Activated effector memory CD4-positive, alpha-beta T cell treated with anti-CD3 and anti-CD28 coated beads, Interleukin-2, amount 50 U/mL, for 16 hours (primary cell): ENCODE measurements at places on chromosomes 12 and 14.

GRCh38 chr14:54085841-54086240 lies 129.2 kb upstream of the BMP4 start:
- no peak for DNase-seq

- DNase-seq, result no peak
Measured at GRCh38 chr12:114636723-114637480, 47.1 kb downstream of the TBX3 start.

- no peak for DNase-seq
Measured at GRCh38 chr12:12719496-12719895, 2.3 kb downstream of the CDKN1B start.

GRCh38 chr12:20342111-20342510 lies 26.2 kb upstream of the PDE3A start:
- no peak for DNase-seq

DNA sequence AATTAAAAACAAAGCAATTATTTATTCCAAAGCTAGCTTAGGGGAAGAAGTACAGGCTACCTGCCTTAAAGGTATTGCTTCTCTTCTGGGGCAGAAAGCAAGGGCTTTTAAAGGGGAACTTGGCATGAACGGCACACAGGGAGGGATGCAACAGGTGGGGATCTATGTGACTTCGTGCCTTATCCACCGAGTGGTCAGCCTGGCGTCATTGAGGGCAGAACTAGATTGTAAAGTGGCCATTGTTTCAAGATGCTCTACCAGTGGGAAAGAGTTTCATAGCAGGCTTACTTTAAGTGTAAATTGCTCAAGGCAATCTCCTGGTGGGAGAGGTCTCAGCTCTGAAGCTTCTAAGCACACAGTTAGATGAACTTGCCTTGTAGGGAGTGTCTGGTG lies 360.4 kb downstream of the ATP23 start:
- DNase-seq, result no peak

GRCh38 chr12:6754411-6754810 lies 1.5 kb upstream of the MLF2 start:
- no peak for DNase-seq

- DNase-seq, result no peak
Measured at GRCh38 chr14:61516118-61516743, 179.1 kb upstream of the HIF1A start.

GRCh38 chr12:131721548-131721947 lies 10.7 kb downstream of the SFSWAP start:
- no peak for DNase-seq

DNA sequence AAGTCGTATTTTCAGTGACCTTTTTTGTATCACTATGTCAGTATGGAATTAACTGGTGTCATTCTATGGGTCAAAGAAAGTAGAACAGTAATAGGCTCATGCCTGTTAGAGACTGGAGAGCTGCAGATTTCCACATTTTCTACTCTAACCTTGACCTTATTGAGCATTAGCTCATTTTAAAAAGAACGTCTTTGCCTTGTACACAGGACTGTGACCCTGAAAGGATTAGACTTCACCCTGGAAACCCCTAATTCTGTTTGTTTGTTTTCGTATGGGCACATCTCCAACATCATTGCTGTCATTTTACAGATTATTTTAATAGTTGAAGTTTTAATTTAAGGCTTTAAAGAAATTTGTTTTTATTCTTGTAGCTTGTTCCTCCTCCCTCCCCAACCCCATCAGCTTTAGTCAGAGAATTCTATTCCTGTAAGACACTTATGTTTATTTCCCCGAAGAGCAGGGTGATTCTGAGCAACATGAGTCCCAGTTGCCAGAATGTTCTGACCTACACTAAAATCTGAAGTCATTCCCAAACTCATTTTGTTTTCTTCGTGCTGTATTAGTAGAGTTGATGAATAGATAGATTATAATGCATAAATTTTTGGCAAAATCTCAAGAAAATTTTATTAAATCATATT lies 451.3 kb downstream of the FOXG1 start:
- no peak for DNase-seq

GRCh38 chr12:93351726-93352125 lies 26.0 kb upstream of the NUDT4 start:
- DNase-seq, result no peak

GRCh38 chr12:89215196-89215595 lies 137.1 kb downstream of the DUSP6 start:
- no peak for DNase-seq

DNA sequence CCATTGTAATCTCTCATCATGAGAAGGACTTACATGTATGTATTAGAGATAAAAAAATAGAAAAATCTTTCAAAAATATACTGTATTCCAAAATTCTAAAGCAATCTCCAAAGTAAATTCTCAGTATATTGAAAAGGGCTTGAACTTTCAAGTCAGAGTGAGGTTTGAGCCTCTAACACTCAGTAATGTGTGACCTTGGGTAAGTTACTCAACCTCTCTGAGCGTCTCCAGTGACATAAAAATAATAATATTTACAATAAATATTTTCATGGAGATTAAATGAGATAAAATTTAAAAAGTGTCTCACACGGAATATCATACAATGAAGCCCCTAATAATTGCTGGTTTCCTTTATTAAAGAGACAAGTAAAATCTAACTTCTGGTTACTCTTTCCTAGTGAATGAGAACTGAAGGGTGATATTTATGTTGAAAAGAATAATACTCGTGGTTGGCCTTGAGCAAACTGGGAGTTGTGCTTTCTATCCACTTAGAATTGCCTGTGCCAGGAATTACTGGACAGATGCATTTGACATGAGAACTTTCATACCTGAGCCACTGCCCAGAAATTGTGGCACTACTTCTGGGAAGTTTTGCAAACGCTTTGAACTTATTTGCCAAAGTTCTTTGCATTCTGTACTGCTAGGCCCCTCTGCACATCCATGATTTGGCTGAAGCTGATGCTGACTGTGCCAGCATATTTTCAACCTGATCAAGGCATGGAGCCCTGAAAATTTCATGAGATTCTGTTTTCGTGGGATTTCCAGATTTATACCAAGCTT lies 933.7 kb downstream of the GALC start:
- no peak for DNase-seq

DNA sequence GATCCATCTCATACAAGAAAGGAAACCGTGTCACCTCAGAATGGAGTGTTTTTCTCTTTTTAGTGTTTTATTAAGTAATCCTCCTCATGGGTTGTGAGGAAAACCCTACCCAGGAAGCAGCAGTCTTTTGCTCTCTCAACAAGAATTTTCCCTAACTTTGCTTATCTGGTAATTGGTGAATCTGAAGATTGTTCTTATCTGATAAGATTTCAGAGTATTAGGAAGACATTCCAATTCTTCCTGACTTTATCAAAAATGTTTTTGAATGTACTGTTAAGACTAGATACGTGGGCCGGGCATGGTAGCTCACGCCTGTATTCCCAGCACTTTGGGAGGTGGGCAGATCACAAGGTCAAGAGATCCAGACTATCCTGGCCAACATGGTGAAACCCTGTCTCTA lies 86.0 kb downstream of the PHLDA1 start:
- no peak for DNase-seq

DNA sequence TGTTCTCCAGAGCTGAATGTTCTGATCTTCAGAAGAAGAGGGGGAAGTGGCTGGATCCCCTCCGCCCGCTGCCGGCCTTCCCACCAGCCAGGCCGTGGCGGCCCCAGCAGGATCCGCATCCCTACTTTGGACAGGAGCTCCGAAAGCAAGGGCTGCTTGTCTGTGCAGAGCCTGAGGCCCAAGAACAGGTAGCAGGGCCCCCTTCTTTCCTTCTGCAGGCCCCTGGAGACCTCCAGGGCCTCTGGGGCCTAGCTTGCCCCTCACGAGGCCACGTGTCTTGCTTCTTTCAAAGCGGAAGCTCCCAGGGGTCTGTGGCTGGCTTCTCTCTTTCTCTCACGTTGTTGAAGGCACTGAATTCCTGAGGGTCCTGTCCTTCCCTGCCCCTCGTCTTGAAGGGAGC lies 13.2 kb downstream of the PGF start:
- no peak for DNase-seq

- no peak for DNase-seq
Measured at GRCh38 chr14:85883966-85884365, 354.0 kb downstream of the FLRT2 start.

GRCh38 chr12:19916196-19916753 lies 452.1 kb upstream of the PDE3A start:
- DNase-seq, result no peak

DNA sequence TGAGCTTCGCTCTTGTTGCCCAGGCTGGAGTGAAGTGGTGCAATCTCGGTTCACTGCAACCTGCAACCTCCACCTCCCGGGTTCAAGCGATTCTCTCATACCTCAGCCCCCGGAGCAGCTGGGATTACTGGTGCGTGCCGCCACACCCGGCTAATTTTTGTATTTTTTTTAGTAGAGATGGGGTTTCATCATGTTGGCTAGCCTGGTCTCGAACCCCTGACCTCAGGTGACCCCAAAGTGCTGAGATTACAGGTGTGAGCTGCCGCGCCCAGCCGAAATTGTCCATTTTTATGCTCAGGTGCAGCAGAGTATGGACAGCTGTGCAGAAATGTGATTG lies 19.2 kb upstream of the CYP46A1 start:
- DNase-seq, result no peak

DNA sequence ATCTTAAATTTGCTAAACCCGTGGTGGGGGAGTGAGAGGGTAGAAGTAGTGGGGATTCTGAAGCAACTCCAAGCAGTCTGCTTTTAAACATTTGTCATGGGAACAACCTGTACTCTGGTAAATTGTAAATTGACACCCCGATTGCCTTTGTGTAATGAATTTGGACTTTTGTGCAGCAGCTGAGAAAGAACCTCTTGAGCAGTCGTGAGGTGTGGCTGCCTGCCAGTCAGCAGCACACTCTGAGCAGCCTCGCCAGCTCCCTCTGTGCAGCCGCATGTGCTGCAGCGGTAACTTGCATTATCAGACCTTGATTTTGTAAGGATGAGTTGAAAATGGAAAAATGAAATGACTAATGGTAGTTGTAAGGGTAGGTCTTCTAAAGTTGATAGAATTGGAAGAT lies 74.3 kb downstream of the SUSD6 start:
- peak; percentile 79 for DNase-seq

DNA sequence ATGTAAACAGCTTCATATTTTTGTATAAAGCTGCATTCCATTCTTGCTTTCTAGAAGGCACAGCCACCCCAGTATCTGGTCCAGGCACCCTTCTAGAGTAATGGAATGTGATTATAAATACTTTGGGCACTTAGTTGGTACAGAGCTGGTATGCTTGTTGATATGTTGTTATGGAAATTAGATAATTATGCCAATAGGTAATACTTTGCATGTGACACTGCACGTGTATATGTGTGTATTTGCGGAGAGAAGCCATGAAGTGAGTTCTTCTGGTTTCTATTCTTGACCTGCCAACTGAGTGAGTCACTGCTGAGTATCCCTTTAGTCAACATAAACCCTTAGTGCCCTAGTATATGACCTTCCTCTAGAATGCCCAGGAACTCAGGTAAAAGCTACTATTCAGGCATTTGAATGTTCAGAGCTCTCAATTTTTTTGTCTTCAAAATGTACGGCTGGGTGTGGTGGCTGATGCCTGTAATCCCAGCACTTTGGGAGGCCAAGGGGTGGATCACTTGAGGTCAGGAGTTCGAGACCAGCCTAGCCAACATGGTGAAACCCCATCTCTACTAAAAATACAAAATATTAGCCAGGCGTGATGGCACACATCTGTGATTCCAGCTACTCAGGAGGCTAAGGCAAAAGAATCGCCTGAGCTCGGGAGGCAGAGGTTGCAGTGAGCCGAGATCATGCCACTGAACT lies 6.2 kb upstream of the TCP11L2 start:
- DNase-seq, result no peak

DNA sequence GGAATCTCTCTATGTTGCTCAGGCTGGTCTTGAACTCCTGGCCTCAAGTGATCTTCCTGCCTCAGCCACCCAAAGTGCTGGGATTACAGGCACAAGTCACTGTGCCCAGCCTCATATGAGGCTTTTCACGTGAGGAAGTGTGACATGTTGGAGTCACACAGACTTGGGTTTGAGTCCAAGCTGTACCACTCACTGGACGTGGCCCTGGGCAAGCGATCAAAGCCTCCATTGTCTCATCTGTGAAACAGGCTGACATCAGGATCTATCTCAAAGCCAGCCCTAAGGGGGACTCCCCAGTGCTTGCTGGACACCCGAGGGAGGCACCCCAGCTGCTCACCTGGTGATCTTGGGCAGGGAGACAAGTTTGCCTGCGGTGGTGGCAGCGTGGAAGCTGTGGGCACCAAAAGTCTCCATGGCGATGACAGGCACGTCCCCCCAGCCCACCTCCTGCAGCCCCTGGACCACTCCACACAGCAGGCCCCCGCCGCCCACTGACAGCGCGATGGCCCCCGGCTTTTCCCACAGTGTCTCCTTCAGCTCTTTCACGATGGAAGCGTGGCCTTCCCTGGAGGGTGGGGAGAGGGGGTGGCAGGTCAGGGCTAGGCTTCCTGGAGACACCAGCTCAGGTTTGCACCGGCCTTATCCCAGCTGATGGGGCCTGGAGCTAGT lies 6.7 kb downstream of the SDS start:
- DNase-seq, result no peak

- no peak for DNase-seq
Measured at GRCh38 chr12:65925626-65926025, 101.3 kb downstream of the HMGA2 start.

DNA sequence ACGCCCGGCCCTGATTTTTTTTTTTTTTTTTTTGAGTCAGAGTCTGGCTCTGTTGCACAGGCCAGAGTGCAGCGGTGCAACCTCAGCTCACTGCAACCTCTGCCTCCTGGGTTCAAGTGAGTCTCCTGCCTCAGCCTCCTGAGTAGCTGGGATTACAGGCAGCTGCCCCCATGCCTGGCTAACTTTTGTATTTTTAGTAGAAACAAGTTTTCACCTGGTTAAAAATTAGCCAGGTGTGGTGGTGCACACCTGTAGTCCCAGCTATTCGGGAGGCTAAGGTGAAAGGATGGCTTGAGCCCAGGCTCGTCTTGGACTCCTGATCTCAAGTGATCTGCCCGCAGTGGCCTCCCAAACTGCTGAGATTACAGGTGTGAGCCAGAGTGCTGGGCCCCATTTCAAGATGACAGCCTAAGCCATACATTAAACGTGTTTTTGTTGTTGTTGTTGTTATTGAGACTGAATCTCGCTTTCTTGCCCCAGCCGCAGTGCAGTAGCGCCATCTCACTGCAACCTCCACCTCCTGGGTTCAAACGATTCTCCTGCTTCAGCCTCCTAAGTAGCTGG lies 42.7 kb upstream of the EAPP start:
- DNase-seq, result peak; percentile 38

GRCh38 chr14:57871459-57872080 lies 5.7 kb upstream of the SLC35F4 start:
- DNase-seq, result no peak

DNA sequence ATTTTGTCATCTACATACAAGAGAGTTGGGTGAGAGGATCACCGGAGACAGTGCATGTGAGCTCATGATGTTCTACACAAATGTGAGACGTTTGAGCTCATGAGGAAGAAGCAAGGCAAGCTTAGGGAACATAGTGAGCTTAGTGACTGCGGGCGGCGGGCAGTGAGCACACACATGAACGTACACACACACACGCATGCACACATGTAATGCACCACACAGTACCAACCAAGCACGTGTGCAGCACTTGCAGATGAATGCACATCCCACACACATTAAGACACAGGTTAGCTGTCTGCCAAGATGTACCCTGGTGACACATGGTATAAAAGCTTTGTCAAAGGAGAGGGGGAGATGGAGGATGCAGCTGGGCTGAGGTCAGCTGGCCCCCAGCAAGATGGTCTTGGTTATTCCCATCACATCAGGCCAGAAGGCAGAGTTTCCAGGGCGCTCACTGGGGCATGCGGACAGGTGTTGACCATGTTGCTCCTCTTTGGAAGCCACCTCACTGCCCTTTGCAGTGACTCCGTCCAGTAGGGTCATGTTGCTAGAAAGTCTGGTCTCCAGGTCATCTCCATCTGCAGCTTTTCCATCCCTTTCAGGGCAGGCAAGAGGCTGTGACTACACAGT lies 8.7 kb upstream of the CACNA2D4 start:
- peak; percentile 46 for DNase-seq

- no peak for DNase-seq
Measured at GRCh38 chr12:116159593-116160200, 117.8 kb downstream of the MED13L start.
